Activated T-helper 1 cell treated with anti-CD3 and anti-CD28 coated beads, Interleukin-12 subunit alpha, Interleukin-12 subunit beta, Interleukin-2, Interleukin-4 antibody, amounts not matched to agents 30 ng/mL and 10 ng/mL and 1 ng/mL, durations not matched to agents 14 hours and 24 hours and 36 hours (primary cell): ENCODE measurements at places on chromosomes 3 and 15.

- DNase-seq: no peak
These were observed 209.8 kb upstream of the ATP11B start for GRCh38 chr3:182583545-182583944.

- DNase-seq: no peak
These were observed at the start of gene ARPIN for GRCh38 chr15:89912674-89913396. TSS of gene ARPIN (minus strand) at chr15:89912952. CDS start at chr15:89912835, 117 bp downstream.

DNA sequence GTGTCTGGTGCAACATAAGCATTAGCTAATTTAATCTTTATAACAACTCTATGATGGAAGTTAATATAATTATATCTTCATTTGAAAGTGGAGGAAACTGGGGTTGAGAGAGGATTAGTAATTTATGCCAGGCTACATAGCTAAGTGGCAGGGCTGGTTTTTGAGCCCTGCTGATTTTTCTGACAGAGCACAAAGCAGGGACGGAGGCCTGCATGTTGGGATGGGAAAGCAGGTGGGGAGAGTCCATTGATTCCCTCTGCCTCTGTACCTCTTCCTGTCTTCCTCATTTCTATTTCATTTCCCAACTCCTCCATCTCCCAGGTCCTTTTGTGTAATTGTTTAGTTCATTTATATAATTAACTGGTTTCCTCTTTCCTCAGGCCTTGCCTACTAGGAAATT lies 251.6 kb upstream of the ZPLD1 start:
- DNase-seq: no peak

GRCh38 chr3:160355826-160356225 lies 43.2 kb downstream of the IFT80 start:
- DNase-seq: no peak

DNA sequence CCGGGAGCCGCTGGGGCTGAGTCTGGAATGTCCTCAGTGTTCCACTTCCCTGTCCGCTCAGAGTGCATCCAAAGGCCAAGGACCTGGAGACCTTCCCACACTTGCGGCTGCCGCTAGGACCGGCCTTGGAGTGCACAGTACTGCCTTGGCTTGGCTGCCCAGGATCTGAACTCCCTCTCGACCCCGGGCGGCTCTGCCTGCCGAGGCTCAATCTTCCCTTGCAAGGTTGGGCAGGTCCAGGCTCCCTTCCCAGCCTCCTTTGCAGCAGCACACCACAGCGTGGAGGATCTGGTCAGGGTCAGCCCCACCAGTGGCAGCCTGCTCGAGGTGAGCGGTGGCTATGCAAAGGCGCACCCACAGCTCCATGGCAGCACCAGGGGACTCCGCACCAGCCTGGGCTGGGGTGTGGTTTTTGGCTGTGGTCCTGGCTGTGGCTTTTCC lies 69.2 kb downstream of the PLXNA1 start:
- DNase-seq: no peak

GRCh38 chr15:76483752-76484151 lies 147.2 kb downstream of the ISL2 start:
- DNase-seq: no peak

GRCh38 chr3:120171134-120171873 lies 77.1 kb upstream of the GSK3B start:
- DNase-seq: no peak

DNA sequence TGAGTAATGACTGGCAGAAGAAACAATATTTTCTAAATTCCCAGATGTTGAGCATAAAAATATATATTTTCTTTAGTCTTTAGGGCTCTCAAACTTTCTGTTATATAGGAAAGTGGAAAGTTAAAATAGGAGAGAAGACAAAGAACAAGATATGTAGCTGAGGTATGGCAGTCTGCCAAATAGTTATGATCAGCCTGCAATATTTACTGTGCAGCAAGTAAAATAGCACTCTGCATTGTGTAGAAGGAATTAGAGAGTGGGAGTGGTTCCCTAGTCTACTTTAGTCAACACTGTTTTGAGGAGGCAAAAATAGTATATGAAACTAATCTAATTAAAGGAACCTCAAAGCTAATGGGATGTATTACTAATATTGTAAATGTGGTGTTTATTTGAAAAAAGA lies 978.1 kb upstream of the ALCAM start:
- no peak for DNase-seq

DNA sequence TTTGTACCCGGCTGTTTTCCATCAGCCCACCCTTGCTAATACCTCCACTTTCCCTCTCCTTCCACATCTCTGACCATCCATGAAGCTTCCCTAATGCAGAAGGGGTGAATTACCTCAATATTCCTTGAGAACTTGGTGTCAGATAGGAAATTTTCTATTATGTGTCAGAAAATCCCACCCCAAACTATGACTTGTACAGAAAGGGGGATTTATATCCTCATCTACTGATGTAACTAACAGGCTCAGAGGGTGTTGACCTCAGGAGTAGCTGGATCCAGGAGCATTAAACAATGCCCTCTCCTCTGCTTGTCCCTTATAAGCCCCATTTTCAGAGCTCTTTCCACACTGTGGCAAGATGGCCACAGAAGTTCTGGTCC lies 242.8 kb upstream of the TLE3 start:
- DNase-seq: no peak

DNA sequence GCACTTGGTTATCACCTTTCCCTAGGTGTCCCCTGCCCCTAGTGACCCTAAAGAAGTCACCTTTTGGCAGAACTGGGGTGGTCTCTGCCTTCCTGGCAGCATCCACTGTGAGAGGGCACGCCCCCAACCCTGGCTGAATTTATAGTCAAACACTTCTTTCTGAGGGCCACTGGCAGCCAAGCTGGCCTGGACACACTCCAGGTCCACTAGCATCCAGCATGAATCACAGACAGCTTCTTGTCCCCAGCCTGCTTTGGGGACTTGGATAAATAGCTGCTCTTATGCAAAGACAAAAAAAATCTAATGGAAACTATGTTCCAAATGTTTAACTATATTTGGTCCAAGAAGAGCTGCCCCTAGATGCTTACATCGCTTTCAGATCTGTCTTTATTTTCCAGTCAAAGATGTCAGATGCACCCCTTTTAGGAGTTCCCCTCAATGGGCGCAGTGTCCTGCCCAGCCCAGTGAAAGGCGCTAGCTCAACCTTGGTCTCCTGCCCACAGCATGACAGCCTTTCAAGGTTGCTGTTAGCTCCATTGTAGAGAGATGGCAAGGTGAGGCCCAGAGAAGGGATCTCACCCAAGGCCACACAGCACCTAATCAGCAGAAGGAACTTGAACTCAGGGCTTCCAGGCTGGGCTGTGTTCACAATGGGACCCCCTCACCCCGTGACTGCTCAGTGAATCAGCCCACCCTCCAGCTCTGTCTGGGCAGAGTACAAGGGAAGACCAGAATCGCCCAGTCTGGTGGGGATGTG lies 7.0 kb downstream of the RASL12 start:
- no peak for DNase-seq

DNA sequence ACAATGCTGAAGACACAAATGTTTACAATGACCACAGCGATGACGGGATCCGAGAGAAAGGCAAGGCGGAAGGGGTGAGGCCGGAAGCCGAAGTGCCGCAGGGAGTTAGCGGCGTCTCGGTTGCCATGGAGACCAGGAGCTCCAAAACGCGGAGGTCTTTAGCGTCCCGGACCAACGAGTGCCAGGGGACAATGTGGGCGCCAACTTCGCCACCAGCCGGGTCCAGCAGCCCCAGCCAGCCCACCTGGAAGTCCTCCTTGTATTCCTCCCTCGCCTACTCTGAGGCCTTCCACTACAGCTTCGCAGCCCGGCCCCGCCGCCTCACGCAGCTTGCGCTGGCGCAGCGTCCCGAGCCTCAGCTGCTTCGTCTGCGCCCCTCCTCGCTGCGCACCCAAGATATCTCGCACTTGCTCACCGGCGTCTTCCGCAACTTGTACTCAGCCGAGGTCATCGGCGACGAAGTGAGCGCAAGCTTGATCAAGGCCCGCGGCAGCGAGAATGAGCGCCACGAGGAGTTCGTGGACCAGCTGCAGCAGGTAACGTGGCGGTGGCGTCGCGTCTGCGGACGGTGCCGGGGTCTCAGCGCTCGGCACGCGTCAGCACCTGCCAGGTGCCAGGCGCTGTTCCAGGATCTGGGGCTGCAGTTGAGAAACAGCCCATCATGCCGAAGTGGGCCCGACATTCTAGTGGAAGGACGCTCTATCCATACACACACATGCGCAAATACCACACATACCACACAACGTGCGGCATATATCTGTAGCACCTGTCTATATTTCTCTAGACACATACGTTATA lies at the start of gene DLEC1:
TSS of gene DLEC1 (plus strand) at position 108 of the 798 bp plus-strand sequence. CDS start at position 126, 18 bp downstream.
- peak; percentile 84 for DNase-seq

DNA sequence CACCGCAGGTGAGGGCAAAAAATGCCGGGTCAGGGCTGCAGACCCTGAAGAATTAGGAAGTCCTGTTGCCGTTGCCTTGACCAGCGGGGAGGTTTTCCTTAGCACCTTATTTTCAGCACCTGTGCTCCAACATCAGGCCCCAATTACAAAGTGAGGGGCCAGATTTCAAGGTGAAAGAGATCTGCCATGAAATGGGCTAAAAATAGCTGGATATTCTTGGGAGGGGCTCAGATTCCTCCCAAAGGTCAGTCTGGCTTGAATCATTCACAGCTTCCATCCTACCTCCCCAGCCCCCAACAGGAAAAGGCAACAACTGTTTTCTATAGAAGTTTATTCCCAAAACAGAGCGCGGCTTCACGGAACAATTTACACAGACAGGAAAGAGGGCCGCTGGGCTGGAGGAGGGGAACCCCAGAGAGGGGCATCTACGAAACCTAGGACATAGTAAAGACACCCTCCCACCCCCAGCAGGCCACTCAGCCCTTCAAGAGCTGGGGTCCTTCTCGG lies 941 bp upstream of the SLC26A6 start:
- no peak for DNase-seq

DNA sequence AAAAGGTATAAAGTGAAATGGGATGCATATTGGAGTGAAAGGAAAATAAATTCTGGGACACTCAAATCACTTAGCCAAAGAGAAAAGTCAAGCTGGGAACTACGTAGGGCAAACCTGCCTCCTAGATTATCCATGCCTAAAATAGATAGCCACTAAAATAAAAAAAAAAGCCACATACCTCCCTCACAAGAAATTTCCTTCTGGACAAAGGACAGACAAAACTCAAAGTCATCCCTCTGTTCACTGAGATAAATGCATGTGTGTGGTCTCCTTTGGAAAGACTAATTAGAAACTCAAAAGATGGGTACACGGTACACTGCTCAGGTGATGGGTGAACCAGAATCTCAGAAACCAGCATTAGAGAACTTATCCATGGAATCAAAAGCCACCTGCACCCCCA lies 65.2 kb upstream of the MME start:
- no peak for DNase-seq

DNA sequence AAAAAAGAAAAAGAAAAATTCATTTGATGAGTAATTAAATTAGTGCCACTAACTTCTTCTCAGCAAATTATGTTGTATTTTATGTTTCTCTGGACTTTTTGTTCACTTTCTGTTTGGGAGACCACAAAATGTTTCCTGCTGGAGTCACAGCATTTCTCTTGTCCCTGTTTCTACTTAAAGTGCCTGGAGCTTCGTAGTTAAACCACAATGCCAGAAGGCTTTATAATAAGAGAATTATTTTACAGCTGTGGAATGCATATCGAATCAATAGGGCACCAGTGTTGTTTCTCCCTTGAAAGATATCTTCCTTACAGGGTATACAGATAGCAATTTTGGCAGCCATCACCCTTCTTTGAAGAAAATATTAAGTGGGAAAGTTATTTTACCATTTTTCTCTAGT lies 3.2 kb downstream of the DTWD1 start:
- DNase-seq: no peak

- no peak for DNase-seq
These were observed 216.8 kb downstream of the ERC2 start for GRCh38 chr3:56251343-56251945.

DNA sequence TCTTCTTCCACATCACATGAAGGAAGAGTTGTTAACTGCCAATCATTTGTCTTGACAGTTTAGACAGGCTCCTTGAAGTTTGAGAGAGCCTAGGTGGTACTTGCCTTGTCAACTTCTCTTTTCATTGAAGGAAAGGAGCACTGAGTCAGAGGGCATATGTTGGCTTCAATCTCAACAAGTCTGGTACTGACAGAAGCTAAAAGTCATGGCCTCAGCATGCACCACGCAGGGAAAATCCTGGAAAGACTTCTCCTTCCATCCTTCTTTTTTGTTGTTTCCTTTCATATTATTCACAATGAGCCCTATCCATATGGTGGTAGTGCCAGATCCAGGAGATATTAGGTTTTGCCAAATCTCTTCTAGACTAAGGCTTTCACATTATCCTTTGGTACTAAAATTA lies 1272.5 kb downstream of the ROBO1 start:
- DNase-seq: no peak

- DNase-seq: no peak
These were observed 22.8 kb downstream of the STRIT1 start for GRCh38 chr3:155270485-155271342.

- no peak for DNase-seq
These were observed 13.5 kb upstream of the GRAMD1C start for GRCh38 chr3:113825090-113825489.

GRCh38 chr3:123971406-123971805 lies 10.4 kb upstream of the CCDC14 start:
- no peak for DNase-seq

GRCh38 chr15:43493703-43494472 lies 932 bp upstream of the TP53BP1 start:
- DNase-seq: no peak

GRCh38 chr15:80234883-80235282 lies 17.1 kb downstream of the CTXND1 start:
- peak; percentile 21 for DNase-seq

DNA sequence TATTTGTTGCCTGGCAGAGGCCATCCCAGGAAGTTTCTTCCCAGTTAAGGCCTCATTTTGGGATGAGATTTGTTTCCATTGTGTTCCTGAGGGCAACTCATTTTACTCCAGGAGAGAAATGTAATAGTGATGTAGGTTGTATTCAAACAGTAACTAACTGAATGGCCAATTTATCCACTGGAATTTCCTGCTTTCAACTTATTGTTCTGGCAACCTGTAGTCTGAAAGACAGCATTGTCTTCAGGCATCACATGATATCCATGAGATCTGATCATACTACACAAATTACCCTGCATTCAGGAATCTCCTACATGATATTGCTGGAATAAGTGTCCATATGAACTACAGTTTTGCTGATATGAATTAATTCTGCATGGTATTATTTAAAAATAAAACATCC lies 79.5 kb upstream of the FGF7 start:
- DNase-seq: no peak

GRCh38 chr15:49769225-49769624 lies 148.4 kb downstream of the DTWD1 start:
- no peak for DNase-seq

DNA sequence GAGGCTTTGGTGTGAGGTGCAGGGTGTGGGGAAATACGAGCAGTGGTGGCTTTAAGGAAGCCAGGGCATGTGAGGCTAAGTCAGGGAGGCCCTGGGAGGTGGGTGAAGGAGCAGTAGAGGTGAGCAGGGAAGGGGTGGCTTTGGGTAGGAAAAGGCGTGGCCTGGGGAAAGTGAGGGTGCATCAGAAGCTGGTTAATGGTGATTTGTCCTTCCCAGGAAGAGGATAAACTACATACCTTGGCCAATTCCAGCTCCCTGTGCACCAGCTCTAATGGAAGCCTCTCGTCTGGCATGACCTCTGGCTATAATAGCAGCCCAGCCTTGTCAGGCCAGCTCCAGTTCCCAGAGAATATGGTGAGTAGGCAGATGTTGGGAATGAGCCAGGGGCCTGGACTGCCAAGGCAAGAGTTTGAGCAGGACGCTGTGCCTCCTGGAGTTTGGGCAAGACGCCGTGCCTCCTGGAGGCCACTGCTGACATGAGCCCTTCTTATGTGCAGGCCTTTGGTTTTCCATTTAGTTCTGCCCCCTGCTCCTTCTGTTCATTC lies 41.3 kb downstream of the CDAN1 start:
- no peak for DNase-seq
